ENCODE measurements at places on chromosomes 3 and 15. TPM values are rescaled to one million over a fixed set of nuclear protein-coding genes. Genes with fewer than 3 reads are reported as not detected.
A peak's percentile ranks its signal among the peaks of the same experiment; 100 is the strongest.

DNA sequence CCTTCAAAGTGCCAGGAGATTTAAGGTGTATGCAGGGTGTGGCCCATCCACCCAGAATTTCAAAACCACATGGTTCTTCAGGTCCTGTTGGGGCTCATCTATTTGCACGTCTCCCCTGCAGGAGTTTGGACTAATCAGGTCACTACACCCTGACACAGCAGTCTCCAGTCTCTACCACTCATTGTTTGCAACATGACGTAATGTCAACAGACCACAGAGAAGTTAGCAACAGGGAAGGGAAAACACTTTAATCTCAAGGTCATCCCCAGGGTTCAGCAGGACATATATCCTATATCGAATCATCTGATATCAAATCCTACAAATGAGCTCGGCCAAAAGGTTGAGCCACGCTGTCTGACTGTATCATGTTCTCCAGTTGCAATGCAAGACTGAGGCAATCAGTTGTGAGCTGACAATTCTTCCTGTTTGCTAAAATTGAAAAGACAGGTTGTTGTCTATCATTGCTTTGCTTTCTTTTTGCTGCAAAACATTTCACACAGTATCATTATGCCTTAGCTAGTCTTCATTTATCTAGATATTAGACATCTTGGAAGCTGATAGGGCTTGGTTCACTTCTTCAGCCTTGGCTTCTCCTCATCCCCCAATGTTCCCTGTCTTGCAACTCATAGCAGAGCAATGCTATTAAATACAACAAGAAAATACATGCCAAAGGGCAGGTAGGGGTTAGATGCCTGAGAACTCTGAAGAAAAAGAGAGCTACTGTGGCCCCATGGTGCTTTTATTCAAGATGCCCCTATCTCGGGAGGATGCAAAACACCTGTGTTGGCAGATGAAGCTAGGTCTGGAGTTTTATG, 13.4 kb upstream of the LEKR1 start:
- H3K27me3 ChIP-seq, result no peaks in the 10 kb centered on the region
- peaks cover 13% of the 10 kb centered on the region for H3K4me1 ChIP-seq
- H3K27ac ChIP-seq, result no peak overlapping the region
- H3K4me3 ChIP-seq, result no peak overlapping the region

GRCh38 chr3:132661101-132661500, 972 bp downstream of the UBA5 start:
- peaks cover 15% of the 10 kb centered on the region for H3K36me3 ChIP-seq
- DNase-seq, result no peak
- H3K4me3 ChIP-seq, result peak overlapping the region; percentile 87
- H3K27me3 ChIP-seq, result no peaks in the 10 kb centered on the region
- H3K4me1 ChIP-seq, result peaks cover 40% of the 10 kb centered on the region
- peak overlapping the region; percentile 33 for H3K27ac ChIP-seq

DNA sequence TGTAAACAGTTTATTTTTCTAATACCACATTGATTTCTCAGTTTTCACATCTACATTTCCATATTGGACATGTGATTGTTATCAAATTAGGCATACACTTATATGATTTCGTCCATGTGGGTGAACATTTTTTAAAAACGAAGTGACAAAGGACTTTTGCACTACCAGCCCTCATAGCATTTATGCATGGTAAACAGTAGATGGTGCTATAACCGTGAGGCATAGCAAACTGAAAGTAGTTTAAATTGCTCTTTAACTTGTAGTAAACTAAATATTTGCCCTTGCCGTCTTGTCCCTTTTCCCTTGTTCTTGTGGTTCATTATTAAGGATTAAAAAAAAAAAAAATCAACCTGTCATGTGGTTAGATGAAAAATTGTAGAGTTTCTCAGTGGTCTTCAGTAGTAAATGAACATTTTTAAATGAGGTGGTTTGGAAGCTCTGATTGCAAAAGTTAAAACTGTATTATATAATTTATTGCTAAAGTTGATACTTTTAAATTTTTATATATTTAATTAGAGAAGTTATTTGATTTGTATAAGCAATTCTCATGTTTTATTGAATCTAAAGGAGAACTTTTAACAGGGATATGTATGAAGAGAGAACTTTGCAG, 24.0 kb downstream of the STX19 start:
- peaks cover 14% of the 10 kb centered on the region for H3K36me3 ChIP-seq
- H3K4me3 ChIP-seq, result no peak overlapping the region
- peaks cover 40% of the 10 kb centered on the region for H3K4me1 ChIP-seq
- peak; percentile 84 for DNase-seq

DNA sequence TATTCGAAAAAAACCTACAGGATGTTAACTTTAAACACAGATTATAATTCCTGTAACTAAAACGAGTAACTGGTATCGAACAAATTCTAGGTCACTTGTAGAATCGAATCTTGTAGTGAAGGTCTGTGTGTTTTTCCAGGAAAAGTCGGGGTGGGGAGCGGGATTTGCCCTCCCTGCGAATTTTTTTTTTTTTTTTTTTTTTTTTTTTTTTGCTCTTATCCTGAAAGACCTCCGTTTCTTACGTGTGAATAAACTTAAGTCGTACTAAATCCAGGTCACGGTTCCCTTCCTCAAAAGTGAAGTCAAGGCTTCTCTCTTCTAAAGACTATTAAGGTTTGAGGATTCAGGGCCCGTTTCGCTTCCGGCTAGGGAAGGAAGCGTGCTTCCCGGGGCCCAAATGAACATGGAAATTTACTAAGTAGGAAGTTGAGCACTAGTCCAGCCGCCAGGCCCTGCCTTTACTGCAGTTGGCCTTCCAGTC, 770 bp downstream of the TBC1D5 start:
- H3K4me3 ChIP-seq, result peak overlapping the region; percentile 83

GRCh38 chr15:69107025-69107620, 53.3 kb upstream of the GLCE start:
- no peak overlapping the region for H3K4me3 ChIP-seq
- no peak for DNase-seq
- no peaks in the 10 kb centered on the region for H3K4me1 ChIP-seq
- H3K36me3 ChIP-seq, result no peaks in the 10 kb centered on the region

The CNTN6 gene
- total RNA-seq, result not detected

Data from Karpas-422 (cell line).